ENCODE measurements at places on chromosomes 12 and 14.

DNA sequence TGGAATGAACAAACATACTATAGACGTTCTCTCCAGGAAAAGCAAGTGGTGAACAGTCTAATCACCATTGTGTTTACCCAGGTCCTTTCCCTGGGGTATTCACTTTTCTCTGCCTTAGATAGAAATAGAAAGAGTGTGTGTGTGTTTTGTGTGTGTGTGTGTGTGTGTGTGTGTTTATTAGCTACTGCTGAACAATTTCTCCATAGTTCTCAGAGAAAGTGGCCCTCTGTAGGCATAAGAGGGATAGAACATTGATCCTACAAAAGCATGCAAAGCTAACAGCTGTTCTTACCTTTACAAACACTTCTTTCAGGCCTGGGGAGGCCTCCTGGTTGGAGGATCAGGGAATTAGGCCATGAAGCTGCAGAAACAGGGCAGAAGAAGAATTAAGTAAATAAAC is 665.7 kb upstream of the TBX3 start:
- no peak for DNase-seq

GRCh38 chr14:100271247-100271939 is 32.4 kb downstream of the YY1 start:
- DNase-seq, result no peak

DNA sequence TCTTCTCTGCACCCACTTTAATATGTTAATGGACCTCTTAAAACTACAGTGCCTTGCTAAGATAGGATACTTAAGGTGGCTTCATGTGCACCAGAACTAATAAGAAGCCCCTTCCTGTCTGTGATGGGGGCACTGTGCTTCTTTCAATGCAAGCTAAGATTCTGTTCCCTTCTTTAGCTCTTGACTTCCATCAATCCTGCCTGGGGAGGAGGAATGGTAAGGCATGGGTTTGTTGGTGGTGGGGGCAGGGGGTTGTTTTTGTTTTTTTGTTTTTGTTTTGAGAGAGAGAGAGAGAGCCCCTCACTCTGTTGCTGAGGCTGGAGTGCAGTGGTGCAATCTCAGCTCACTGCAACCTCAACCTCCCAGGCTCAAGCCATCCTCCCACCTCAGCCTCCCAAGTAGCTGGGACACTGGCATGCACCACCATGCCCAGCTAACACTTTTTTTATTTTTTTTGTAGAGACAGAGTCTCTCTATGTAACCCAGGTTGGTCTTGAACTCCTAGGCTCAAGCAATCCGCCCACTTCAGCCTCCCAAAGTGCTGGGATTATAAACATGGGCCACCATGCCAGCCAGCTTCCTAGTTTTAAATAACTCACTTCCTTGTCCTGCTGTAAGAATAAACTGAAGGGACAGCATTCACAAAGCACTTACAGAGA is 4.5 kb upstream of the KRT3 start:
- DNase-seq, result no peak

DNA sequence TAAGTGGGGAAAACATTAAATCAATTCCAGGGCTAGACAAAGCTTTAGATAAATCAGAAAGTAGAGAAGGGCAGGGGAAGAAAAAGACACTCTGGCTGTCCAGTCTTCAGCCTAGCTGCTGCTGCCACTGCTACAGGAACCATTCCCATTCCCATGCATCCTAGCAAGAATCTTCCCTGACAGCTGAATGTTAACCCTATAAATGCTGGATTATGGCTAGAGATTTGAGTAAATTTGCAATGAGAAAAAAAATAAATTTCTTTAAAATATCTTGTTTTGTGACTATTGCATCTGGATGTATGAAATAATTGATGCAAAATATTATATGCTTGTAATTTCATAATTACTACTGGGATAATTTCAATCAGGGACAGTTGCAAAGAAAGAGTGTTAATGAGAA is 15.0 kb upstream of the CDKN3 start:
- no peak for DNase-seq

GRCh38 chr12:117144599-117144998 is 45.4 kb upstream of the TESC start:
- no peak for DNase-seq

DNA sequence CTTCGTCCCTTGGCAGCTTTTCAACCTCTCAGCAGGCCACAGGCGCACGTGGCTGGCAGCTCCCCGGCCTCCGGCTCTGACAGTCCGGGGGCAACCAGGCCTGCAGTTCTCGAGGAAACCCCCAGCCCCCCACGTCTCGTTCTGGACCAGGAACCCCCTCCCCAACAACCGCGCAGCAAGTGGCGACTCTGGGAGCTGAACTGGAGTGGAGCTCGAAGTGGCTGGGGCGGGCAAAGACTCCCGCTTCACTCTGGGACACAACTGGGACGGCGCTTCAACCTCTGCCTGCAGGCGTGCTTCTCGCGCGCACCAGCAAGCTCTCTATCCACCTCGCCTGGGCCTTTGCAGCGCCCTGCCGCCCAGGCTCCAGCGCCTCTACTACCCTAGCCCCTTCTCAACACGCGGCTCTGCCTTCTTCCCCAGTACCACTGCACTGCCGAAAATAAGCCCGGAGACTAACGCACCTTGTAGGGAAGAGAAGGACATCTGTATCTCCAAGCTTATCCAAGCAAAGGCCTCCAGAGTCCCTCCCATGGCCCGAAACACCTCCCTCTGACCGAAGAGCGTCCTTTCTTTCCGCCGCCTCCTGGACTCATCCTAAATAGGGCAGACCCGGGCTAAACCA is 2.4 kb upstream of the NKX2-1 start:
- no peak for DNase-seq

DNA sequence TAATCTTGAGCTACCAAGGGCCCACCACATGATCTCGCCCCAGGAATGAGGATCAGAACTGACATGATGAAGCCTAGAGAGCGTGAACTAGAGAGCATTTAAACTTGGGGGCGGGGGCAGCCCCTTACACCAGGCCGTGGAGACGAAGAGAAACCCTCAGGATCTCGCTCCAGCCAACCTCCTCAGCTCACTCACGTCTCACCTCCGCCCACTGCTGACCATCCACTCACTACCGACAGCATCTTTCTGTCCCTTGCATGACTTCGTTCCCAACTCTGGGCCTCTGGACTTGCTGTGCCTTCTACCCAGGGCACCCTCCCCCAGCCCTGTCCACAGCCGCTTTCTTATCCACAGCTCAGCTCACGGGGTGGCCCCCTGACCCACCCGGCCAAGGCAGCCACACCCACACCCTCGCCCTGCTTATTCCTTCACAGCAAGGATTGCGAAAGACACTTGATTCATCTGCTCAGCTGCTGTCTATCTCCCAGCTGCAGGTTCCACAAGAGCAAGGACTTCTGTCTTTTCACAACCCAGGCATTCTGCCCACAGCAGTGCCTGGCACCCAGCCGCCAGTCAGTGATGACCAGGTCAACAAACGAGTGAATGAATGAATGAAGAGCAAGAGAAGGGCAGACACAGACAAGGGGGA is 6.4 kb downstream of the STX2 start:
- DNase-seq, result no peak

GRCh38 chr12:47102845-47103651 is 23.3 kb upstream of the AMIGO2 start:
- no peak for DNase-seq

- no peak for DNase-seq
Observed at GRCh38 chr14:68245146-68246073, 425.8 kb downstream of the RAD51B start.

GRCh38 chr14:55914771-55915170 is 203.4 kb upstream of the PELI2 start:
- no peak for DNase-seq

GRCh38 chr12:117494833-117495655 is 133.6 kb upstream of the NOS1 start:
- DNase-seq, result no peak

DNA sequence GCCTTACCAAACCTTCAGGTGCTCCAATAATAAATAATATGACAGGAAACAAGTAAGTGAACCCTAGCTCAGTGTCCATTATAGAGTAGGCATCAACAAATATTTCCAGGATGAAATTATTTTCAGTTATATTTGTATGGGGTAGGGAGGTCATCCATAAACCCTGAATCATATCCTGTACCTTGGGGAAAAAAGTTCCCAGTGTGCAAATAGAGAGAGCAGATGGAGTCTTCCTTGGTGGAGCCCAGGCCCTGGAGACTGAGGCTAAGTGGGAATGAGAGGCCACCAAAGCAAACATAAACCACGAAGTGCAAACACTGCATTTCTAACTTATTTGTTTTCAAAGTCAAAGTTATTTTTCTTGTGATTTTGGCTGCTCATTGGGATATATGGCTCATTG is 8.5 kb upstream of the ERP27 start:
- no peak for DNase-seq

DNA sequence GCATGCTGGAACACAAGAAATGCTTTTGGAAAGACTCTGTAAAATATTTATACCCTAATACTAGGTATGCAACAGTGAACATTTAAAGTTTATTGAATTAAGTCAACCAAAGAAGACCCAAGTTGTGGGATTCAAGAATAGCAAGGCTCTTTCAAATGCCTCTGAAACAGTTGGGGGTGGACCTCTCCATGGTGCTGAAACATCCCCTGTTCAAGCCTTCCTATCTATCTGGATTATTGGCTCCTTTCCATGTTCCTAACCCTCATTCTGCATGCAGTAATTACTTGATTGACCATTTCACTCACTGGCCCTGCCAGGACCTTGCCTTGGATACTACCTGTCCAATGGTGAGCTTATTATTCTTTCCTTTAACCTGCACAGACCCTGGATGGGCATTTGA is 349.7 kb downstream of the NRXN3 start:
- DNase-seq, result no peak

- no peak for DNase-seq
Observed at GRCh38 chr12:121117226-121117777, 15.4 kb upstream of the P2RX7 start.

GRCh38 chr14:99524091-99524661 is 43.0 kb downstream of the CCNK start:
- DNase-seq, result no peak

GRCh38 chr12:54390668-54391551 is 6.4 kb upstream of the ZNF385A start:
- no peak for DNase-seq

GRCh38 chr12:10191865-10192264 is 13.0 kb downstream of the TMEM52B start:
- no peak for DNase-seq

GRCh38 chr12:131011165-131012079 is 57.7 kb downstream of the ADGRD1 start:
- no peak for DNase-seq

- no peak for DNase-seq
Observed at GRCh38 chr14:91402771-91403600, 14.6 kb downstream of the CCDC88C start.

DNA sequence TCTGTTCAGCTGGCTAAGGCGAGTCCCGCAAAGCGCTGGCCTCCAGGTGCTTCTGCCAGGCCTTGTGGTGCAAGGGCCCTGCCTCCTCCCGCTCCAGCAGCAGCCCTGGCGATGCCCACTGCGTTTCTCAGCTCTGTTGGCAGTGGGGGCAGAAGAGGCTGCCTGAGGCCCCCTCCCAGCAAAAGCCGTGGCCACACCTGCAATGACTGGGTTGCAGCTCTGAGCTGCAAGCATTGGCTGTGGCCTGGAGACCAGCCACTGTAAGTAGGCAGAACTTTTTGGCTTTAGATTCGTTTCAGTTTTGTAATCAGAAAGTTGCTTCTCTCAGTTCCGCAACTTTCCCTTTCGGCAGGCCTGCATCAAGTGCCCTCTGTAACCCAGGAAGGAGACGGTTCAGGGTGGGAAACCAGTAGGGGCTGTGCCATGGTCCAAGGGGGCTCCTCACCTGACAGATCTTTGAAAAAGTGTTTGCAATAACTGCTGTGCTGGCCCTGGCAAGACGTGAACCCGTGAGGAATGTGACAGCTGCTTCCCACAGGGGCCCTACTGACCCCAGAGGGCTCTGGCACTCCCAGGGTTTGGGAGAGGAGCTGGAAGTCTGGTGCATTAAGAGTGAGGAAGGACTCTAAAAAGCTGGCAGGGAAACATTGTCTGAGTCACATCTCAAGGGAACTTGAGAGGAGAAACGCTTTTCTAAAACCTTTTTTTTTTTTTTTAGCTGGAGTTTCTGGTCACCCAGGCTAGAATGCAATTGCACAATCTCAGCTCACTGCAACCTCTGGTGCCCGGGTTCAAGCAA is 54.5 kb upstream of the MAX start:
- DNase-seq, result no peak

DNA sequence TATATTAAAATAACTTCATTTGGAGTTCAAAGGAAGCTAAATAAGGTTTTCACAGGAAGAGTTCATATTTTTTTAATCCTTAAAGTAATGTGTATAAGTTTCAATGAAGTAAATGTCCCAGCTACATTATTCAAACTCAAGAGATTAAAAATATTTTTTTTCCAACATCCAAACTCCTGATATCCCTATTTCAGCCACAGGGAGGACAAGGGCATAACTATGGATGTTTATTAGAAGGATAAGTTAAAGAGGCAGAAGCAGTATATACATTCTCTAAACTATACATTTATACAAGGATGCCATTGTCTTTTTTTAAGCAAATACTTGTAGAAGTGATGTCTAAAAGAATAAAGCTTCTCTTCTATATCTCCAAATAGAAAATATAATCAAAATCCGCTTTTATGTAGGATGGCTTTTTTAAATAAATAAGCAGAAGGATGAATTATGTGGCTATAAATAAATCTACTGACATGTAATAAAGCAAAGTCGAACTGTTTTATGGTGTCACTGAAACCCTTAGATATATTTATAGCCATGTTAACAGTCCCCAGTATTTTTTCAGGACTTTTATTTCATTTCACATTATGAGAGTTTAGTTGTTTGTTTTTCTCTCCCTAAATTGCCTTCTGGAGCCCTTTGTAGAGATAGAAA is 936.5 kb downstream of the DIO2 start:
- no peak for DNase-seq

- no peak for DNase-seq
Observed at GRCh38 chr14:76194327-76194726, 42.6 kb downstream of the GPATCH2L start.

GRCh38 chr12:8897081-8897480 is 17.2 kb upstream of the PHC1 start:
- DNase-seq, result no peak

GRCh38 chr14:68015356-68016254 is 196.0 kb downstream of the RAD51B start:
- no peak for DNase-seq

GRCh38 chr12:69651922-69652321 is 41.2 kb upstream of the LRRC10 start:
- no peak for DNase-seq

DNA sequence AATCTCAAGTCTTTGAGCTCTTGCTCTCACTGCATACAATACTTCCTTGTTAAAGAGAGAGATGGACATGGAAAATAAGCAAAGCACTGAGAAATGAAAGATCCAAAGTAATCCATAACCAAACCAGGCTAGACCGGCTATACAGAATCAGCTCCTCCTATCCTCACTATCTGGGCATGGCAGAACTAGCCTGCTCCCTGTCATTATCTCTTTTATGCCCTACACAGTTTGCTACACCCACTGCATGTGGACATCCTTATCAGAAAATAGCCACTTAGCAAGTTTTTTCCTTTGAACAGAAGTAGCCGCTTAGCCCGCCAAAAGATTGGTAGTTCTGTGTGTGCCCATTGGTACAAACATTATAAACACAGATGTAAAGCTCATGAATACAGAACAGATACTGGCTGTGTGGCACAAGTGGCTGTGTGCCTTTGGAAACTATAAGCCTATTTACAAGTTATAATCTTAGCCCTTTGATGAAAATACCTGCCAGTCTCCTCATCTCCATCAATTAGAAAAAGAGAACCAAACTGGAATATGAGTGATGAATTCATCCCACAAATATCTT is 34.7 kb downstream of the SPTB start:
- DNase-seq, result no peak
